ENCODE measurements at places on chromosomes 6 and 20. TPM values are rescaled to one million over a fixed set of nuclear protein-coding genes. Genes with fewer than 3 reads are reported as not detected.

Gene LY6G6D
- total RNA-seq = 0.94 TPM

Gene GRM1
- total RNA-seq = not detected

Gene LRP11
- total RNA-seq = 0.43 TPM

Gene PSORS1C2
- not detected for total RNA-seq

Gene PSORS1C1
- total RNA-seq = not detected

Gene ECT2L
- total RNA-seq = 0.12 TPM

Gene SLC35D3
- total RNA-seq = not detected

DNA sequence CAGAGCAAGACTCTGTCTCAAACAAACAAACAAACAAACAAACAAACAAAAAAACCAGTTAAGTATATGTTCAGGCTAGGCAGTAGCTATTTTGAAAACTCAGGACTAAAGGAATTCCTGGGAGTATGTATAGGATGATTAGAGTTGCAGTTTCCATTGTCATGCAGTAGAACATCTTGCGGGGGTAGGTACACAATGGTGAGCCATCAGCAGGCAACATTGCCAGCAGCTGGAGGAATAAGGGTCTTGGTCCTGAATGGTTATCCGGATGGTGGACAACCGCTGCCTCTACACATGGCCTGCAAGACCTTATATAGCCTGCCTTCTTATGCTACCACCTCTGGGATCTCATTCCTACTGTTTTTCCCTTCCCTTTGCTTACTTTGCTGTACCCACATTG is 297.5 kb downstream of the SOX4 start:
- H3K36me3 ChIP-seq = no peaks in the 10 kb centered on the region
- no peaks in the 10 kb centered on the region for H3K27me3 ChIP-seq
- no peak for DNase-seq

DNA sequence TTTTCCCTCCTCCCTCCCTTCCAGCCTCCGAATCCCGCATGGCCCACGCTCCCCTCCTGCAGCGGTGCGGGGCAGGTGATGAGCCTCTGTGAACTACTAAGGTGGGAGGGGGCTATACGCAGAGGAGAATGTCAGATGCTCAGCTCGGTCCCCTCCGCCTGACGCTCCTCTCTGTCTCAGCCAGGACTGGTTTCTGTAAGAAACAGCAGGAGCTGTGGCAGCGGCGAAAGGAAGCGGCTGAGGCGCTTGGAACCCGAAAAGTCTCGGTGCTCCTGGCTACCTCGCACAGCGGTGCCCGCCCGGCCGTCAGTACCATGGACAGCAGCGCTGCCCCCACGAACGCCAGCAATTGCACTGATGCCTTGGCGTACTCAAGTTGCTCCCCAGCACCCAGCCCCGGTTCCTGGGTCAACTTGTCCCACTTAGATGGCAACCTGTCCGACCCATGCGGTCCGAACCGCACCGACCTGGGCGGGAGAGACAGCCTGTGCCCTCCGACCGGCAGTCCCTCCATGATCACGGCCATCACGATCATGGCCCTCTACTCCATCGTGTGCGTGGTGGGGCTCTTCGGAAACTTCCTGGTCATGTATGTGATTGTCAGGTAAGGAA is at the start of gene OPRM1:
TSS of gene OPRM1 (plus strand) at position 10 of the 612 bp plus-strand sequence. CDS start at position 315, 305 bp downstream.
- H3K36me3 ChIP-seq = no peaks in the 10 kb centered on the region
- DNase-seq = peak; percentile 43
- no peaks in the 10 kb centered on the region for H3K4me1 ChIP-seq
- H3K27ac ChIP-seq = no peak within 1 kb of the TSS

GRCh38 chr6:161150566-161150965 is 123.3 kb downstream of the AGPAT4 start:
- DNase-seq = no peak
- no peaks in the 10 kb centered on the region for H3K4me1 ChIP-seq
- peaks cover 35% of the 10 kb centered on the region for H3K36me3 ChIP-seq

GRCh38 chr6:111011360-111012142 is 29.7 kb downstream of the RPF2 start:
- H3K4me3 ChIP-seq = no peak overlapping the region
- DNase-seq = no peak
- no peaks in the 10 kb centered on the region for H3K4me1 ChIP-seq
- no peaks in the 10 kb centered on the region for H3K27me3 ChIP-seq
- H3K36me3 ChIP-seq = peaks cover 42% of the 10 kb centered on the region
- H3K27ac ChIP-seq = no peak overlapping the region

DNA sequence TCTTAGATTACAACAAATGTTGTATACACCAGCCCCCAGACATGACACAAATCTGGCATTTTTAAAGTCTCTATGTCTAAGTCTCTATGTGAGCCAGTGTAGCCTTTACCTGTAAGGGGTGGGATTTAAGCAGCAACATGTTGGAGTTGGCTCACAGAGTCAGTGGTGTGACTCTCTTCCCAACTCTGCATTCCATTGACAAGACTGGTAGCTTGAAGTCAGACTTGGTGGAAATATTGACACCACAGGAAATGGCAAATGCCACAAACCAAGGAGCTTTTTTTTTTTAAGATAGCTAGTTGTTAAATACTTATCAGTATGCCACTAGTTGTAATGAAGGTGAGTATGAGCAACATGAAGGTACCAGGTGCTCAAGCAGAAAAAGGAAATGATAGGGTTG is 103.1 kb upstream of the SMLR1 start:
- DNase-seq = peak; percentile 10
- no peaks in the 10 kb centered on the region for H3K27me3 ChIP-seq
- no peak overlapping the region for H3K27ac ChIP-seq
- no peaks in the 10 kb centered on the region for H3K36me3 ChIP-seq
- peaks cover 13% of the 10 kb centered on the region for H3K4me1 ChIP-seq

- no peak for DNase-seq
- H3K27me3 ChIP-seq = no peaks in the 10 kb centered on the region
- no peaks in the 10 kb centered on the region for H3K36me3 ChIP-seq
- H3K4me1 ChIP-seq = no peaks in the 10 kb centered on the region
- H3K27ac ChIP-seq = no peak overlapping the region
Observed at GRCh38 chr6:29496961-29497360, 9.2 kb upstream of the MAS1L start.

- H3K36me3 ChIP-seq = no peaks in the 10 kb centered on the region
- H3K27me3 ChIP-seq = peaks cover 8% of the 10 kb centered on the region
- no peak overlapping the region for H3K27ac ChIP-seq
- no peak overlapping the region for H3K4me3 ChIP-seq
Observed at GRCh38 chr20:57713505-57713903, 3.7 kb upstream of the PMEPA1 start.

DNA sequence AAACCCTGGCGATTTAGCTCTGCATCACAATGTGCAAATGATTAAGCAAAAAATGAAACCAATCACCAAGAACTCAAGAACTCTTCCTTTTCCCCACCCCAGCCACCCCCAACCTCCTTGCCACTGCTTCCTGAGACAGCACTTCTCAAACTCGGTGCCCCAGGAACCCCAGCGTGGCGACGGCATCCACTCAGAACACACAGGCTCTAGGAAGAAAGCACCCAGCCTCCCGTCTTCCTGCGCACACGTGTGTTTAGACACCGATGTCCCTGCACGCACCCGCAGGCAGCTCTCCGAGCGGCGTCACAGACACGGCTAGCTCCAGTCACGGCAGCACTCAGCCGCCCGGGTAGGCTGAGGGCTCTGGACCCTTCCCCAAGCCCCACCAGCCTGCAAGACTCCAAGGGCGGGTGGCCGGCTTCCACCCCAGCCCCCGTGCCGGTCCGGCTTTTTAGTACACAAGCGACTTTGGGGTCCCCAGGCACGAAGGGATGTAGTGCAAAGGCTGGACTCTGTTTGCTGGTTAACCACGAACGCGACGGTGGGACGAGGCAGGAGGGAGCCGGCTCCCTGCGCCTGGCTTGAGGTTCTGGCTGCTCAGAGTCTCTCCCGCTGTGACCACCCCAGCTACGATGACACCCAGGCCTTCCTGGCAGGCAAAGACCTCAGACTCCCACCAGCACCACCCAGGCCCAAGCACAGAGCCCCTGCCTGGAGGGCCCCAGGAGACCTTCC is 51.9 kb downstream of the KCNQ2 start:
- H3K27me3 ChIP-seq = no peaks in the 10 kb centered on the region
- H3K27ac ChIP-seq = no peak overlapping the region
- no peaks in the 10 kb centered on the region for H3K4me1 ChIP-seq
- no peaks in the 10 kb centered on the region for H3K36me3 ChIP-seq

- peaks cover 24% of the 10 kb centered on the region for H3K4me1 ChIP-seq
- peak overlapping the region; percentile 72 for H3K27ac ChIP-seq
- H3K4me3 ChIP-seq = peak overlapping the region; percentile 71
Observed at GRCh38 chr6:152636021-152636608, 1.0 kb downstream of the SYNE1 start.

DNA sequence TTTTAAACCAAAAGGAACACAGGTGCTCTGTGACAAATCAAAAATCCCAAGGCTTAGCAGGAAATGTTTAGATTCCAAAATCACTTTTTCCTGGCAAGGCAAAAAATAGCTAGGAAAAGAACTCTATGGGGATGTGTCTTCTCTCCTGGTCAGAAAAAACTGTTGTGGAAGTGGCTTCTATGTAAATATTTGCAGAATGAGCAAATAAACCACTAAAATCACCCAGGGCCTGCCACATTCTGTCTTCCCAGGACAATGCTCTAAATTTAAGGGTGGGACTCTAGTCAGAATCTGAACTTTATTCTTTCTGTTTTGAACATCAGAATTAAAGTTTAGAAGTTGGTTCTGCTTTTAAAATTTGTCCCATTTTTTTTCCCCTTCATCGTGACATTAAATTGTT is 29.3 kb downstream of the GCM1 start:
- H3K27me3 ChIP-seq = no peaks in the 10 kb centered on the region
- H3K36me3 ChIP-seq = no peaks in the 10 kb centered on the region
- no peak for DNase-seq
- H3K4me1 ChIP-seq = no peaks in the 10 kb centered on the region

DNA sequence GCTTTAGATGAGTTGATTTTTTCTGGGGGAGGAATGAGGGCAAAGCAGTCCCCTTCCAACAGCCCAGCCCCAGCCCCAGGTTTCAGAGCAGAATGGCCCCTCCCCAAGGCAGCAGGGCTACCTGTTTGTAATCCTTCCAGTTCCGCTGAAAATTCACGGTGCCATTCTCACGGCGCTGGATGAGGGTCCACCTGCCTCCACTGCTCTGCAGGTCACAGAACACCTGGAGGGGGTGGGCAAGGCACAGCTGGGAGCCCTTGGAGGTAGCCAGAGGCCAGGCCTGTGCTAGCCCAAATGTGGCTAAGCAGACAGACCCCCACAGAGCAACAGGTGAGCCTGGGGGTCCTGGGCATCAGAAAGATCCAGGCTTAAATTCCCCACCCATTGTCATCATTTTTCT is 36.5 kb downstream of the ANGPT4 start:
- no peak overlapping the region for H3K27ac ChIP-seq
- DNase-seq = no peak
- H3K4me3 ChIP-seq = no peak overlapping the region
- no peaks in the 10 kb centered on the region for H3K36me3 ChIP-seq
- no peaks in the 10 kb centered on the region for H3K27me3 ChIP-seq
- H3K4me1 ChIP-seq = peaks cover 11% of the 10 kb centered on the region

DNA sequence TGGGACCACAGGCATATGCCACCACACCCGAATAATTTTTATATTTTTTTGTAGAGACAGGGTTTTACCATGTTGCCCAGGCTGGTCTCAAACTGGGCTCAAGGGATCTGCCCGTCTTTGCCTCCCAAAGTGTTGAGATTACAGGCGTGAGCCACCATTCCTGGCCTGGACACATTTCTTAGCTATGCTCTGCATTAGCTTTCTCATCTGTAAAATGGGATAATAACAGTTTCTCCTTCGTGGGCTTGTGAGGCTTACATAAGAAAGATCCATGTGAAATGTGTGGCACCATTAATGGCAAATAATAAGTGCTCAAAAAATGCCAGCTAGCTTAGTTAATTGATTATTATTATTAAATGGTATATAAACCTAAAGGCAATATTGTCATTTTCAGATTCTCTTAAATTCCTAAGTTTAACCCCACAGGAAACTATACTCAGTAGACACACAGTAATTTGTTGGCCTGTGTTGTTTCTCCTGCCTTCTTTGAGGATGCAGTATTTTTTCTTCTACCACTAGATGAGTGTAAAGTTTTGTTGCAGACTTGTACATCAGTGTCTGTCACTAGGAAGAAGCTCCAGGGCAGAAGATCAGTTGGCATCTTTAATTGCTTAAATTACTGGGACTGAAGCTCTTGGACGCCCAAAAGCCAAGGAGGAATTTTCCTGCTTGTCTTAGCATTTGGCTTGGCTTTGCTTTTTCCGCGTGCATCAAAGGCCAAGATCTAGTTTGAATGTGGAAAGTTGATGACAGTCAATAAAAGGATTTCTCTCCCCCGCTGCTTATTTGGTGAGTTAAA is 162.3 kb upstream of the ZNF217 start:
- no peak overlapping the region for H3K27ac ChIP-seq
- H3K27me3 ChIP-seq = no peaks in the 10 kb centered on the region
- no peak overlapping the region for H3K4me3 ChIP-seq
- no peak for DNase-seq
- H3K36me3 ChIP-seq = no peaks in the 10 kb centered on the region
